ENCODE measurements at places on chromosomes 7 and 10.

- no peak for DNase-seq
These were observed 96.7 kb upstream of the EFCAB10 start for GRCh38 chr7:105677817-105678573.

DNA sequence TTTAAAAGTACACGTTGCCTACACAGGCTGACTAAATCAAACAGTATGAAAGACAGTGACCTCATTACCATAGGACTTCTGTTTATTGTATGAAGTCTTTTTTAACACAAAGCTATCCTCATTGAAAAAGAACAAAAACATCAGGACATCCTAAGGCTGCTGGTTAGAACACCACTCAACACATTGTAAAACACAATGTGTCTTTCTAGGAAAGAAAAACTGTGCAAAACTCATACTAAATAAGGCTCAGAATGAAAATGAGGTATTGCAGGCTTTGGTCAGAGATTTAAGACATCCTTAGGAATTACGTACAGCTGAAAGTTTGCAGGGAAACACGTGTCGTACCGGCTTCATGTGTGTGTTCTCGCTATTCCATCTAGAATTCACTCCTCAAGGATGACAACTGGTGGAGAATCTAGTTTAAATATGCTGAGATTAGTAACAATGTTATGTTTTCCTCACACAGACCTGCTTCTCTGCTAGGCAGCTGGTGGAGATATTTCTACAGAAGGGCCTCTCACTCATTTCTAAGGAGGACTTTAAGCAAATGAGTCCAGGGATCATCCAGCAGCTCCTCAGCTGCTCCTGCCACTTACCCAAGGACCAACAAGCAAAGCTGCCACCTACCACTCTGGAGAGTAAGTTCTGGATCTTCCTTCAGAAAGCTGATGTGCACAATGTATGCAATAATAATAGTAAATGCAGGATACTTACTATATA is 29.3 kb downstream of the SLC39A12 start:
- DNase-seq: no peak

DNA sequence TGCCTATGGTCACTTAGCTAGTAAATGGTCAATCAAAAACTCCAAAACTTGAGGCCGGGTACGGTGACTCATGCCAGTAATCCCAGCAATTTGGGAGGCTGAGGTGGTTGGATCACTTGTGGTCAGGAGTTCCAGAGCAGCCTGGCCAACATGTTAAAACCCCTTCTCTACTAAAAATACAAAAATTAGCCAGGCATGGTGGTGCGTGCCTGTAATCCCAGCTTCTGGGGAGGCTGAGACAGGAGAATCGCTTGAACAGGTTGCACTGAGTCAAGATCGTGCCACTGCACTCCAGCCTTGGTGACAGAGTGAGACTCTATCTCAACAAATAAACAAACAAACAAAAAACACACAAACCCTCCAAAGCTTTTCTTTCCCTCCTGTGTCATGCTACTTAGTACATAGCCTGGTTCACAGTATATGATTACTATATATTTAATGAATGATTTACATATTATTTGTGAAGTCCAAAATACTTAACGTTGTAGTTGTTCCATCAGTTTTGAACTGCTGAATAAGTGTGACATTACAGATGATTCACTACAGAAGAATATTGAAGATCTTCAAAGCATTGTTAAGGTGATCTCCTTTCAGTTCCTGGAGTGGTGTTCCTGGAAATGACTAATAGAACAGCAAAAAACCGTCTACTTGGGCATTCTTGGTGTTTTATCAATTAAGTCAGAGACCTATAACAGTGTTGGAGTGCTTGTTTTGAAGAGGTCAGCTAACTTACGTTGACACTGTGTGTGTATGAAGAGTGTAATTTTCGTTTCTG is 72.9 kb downstream of the ADK start:
- DNase-seq: no peak

DNA sequence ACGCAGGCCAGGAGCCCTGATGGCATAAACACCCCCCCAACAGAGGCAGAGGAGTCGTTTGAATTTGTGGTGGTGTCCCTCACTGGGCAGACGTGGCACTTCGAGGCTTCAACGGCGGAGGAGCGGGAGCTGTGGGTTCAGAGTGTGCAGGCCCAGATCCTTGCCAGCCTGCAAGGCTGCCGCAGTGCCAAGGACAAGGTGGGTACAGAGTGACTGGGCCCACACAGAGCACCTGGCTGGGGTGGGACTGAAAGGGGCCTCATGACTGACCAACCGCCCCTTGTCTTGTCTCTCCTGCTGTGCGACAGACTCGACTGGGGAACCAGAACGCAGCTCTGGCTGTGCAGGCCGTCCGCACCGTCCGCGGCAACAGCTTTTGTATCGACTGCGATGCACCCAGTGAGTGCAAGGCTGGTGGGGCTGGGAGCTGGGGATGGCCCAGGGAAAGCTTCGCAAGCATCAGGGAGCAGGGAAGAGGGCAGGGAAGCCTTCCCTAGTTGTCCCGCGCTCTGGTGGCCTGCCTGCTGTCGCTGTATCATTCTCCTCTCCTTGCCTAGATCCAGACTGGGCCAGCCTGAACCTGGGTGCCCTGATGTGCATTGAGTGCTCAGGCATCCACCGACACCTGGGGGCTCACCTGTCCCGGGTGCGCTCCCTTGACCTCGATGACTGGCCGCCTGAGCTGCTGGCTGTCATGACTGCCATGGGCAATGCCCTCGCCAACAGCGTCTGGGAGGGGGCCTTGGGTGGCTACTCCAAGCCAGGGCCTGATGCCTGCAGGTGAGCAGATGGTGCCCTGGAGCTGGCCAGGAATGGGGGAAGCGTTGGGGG is 25.4 kb downstream of the GBX1 start:
- no peak for DNase-seq

DNA sequence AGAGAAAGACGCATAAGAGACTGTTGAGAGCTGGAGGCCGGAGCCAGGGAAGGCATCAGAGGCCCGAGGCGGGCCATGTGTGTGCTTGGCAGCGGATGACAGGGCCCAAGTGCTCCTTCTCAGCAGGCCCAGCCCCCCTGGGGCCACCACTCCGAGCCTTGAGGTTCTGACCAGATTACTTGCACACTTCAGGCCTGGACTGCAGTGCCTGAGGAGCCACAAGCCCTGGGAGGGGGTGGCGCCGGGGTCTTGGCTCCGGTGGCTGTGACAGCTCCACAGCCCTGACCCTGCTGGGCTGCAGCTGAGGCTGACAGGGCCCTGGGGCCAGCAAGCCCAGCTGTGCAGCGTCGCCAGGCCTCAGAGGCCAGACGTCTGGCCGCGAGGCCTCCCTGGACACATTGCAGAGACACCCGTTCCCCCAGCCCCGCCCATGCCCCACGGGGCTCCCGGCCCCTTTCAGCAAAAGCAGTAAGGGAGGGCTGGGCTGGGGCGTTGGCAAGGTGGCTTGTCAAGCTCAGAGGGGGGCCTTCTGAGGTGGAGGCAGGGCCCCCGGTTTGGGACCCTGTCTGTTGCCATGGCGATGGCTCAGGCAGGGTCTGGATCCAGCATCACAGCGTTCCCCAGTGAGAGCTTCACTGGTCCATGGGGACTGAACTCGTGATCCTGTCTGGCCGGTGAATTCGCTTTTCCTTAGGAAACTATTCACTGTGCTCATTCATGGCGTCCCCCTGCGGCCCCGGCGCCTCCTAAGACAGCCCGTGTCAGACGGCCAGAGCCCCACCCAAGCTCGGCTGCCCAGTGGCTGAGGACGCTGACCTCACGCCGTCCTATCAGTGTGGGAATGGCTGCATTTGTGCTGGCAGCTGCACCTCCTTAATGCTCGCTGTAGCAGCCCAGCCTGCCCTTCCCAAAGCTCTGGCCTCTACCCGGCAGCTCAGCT is 5.7 kb downstream of the ELN start:
- DNase-seq: no peak

DNA sequence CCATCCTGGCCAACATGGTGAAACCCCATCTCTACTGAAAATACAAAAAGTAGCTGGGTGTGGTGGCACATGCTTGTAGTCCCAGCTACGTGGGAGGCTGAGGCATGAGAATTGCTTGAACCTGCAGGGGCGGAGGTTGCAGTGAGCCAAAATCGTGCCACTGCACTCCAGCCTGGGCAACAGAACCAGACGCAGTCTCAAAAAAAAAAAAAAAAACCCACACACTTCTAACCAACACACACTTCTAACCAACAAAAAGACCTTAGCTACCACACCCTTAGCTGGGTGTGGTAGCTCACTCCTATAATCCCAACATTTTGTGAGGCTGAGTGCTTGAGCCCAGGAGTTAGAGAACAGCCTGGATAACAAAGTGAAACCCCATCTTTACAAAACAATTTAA is 33.9 kb upstream of the SPOCK2 start:
- no peak for DNase-seq

DNA sequence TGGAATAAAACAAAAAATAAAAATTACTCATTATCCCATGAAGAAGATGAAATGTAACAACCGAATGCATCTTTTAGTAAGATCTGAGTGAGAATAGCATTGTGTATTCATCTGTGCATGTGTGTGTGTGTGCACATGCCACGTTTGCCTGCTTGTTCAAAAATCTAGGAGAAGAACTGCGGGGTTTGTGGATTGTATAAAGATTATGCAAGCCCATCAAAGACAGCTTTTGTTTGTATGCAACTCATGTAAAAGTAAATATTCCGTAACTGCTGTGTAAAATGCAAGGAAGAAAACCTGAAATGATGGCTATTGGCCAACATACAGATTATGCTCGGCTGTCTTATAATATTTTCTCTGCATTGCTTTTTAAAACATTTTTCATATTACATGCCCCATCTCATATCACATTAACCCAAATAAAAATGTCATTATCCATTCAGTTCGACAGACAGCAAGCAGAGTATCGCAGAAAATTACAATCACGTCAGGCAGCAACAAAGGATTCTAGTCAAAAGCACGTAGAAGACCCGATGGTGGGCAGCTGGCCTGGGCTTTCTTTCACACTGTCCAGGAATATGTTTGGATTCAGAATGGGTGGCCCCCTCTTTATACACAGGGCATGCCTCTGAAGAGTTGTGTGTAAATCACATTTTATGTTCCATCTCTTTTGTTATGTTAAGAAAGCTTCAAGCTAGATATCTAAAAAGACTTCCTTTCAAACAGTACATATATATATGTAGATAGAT is 114.0 kb downstream of the PARP12 start:
- no peak for DNase-seq

GRCh38 chr10:74419958-74420375 is 268.9 kb downstream of the ADK start:
- DNase-seq: no peak

DNA sequence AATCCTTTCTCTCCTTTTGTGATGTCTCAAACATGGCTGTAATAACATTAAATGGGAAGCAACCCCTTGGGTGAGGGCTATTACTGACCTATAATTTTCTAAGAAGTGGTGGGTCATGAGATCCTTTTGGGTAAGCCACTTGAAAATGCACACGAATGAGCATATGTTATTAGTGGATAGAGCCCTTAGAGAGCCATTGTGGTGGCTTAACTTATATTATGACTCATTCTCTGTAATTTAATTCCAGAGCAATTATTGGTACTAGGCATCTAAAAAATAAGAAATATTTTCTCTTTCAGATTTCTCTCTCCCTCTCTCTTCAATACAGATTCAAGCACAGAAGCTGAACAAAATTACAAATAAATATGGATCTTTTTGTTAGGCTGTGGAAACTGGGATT is 1177.4 kb upstream of the PHF14 start:
- no peak for DNase-seq

DNA sequence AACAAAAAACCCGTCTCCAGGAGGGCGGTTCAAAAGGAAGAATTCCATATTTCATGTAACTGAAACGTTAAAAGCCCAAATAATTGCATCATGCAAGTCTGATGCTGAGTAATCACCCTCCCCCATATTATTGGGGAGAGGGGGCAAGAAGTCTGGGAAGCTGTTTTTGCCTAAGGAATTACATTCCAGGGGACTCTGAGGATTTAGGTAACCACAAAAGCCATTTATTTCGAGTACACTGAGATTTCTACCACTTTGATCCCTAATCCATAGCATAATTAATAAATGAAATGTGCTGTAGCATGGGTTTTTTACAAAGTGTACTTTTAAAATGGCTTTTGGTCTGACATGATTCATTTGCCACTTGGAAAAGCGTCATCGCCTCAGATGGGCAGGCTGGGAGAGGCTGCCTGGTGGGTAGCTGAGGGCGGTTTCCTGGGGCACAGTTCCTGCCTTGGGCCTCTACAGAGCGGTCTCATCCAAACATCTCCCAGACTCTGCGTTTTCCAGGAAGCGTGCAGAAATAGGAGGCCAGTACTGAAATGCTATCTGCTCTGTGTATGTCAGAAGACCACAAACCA is 106.5 kb downstream of the TCF7L2 start:
- no peak for DNase-seq

DNA sequence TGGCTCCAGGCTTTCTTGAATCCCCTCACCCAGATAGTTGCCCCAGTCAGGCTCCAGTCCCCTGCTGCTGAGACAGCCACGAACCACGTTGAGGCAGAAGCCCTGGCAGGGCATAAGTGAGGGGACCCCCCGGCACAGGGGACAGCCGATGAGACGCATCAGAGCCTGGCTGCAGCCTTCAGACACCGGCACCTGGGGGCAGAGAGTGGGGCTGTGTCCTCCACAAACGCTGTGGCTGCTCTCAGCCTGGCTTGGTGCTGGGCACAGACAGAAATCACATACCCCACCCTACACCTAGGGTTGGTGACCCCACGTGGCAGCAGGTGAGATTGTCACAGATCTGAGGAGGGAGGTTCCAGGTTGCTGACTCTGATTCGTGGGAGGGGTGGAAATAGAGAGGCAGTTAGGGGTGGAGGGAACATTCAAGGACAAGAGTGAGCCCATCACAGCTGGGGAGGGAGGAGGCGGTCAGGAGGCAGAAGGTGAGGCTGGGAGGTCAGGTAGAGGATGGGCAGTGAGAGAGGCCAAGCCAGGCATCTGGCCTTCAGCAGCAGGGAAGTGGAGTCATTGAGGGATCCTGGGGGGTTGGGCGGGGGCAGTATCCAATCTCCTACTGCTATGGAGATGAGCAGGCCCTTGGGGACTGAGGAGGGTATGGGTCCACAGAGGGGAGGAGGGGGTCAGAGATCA is 3.2 kb downstream of the GPC2 start:
- no peak for DNase-seq

DNA sequence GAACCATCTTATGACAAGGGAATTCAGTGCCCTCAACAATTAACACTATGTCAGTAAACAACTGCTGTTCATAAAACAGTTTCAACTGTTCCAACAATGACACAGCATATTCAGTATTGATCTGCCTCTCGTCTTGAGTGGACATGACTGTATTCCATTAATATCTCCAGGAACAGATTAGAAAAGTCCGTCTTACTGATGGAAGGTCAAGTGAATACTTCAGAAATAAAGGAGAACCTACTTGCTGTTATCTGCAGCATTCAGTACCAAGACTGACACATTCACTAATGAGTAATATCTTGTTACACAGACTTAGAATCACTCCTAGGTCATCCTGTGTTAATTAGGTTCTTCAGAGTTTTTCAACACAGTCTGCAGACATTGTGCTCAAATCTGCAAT is 12.1 kb downstream of the KBTBD2 start:
- DNase-seq: no peak

DNA sequence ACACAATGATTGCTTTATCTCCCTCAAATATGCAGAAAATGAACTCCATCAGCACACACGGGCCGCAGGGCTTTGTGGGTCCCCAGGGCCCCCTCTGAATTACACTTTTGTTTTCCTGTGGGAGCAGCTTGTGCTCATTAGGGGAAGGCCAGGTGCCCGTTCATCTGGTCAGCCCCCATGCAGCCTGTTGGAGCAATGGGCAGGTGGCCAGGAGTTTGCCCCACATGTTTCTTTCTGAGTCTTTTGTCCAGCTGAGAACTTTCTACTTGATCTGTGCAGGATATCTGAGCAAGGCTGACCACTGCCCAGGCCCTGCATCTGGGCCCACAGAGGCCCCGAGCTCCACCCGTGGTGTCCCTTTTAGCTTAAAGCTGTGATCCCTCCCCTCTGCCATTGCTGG is 105.3 kb upstream of the FAM20C start:
- no peak for DNase-seq

GRCh38 chr10:43822631-43823580 is 174.2 kb upstream of the ZNF32 start:
- no peak for DNase-seq

Data from brain pericyte (primary cell).